Activated CD8-positive, alpha-beta memory T cell treated with anti-CD3 and anti-CD28 coated beads, Interleukin-2, amount 50 U/mL, for 4 hours (primary cell): ENCODE measurements at places on chromosomes 2 and 18.

- DNase-seq, result no peak
Measured at GRCh38 chr2:205898744-205899143, 187.2 kb downstream of the INO80D start.

- no peak for DNase-seq
Measured at GRCh38 chr2:127047054-127047453, 59.9 kb downstream of the BIN1 start.

GRCh38 chr2:120403676-120404075 lies 57.7 kb downstream of the INHBB start:
- DNase-seq, result no peak

GRCh38 chr2:107197594-107198294 lies 311.8 kb upstream of the ST6GAL2 start:
- DNase-seq, result no peak

DNA sequence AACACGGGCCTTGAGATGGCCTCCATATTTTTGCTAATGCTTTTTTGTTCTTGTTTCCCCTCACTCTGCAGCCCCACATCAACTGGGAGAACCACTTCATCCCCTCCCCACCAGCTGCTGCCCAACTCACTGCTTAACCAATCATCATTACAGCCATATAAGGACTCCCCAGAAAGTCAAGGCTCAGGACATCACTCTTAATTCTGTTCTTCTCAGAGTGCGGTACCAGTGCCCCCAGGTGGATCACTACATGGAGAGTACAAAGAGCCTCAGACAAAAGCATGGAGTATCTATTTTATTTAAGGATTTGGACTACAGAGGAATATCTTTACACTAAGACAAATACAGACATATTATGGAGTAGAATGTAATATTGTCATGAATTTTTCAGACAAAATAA lies 340.6 kb downstream of the PAX3 start:
- DNase-seq, result no peak

GRCh38 chr2:85723707-85724360 lies 29.7 kb downstream of the GNLY start:
- no peak for DNase-seq

DNA sequence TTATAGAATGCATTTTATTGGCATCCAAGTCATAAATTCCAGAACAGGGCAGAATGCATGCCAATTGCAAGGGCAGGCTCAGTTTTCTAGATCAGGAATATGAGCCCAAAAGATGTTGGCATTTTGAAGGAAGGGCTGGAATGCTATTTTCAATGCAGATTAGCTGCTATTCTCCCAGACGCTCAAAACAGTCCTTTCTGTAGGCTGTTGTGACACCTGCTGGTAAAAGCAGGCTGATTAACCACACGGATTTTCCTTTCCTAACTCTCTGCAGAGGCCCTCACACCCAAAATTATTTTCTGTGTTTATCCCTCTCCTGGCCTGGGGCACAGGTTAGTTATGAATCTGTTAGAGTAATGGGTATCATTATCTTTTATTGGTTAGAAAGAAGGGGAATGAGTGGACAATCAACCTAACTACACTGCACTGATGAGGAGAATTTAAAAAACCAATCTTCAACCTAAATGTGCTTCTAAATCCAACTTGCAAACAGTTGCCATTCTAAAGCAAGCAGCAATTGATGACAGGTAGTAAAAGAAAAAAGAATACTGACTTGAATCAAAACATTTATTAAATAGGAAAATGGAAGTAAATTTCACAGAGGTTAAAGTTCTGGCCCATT lies 94.0 kb downstream of the PLA2R1 start:
- DNase-seq, result peak; percentile 13

- DNase-seq, result no peak
Measured at GRCh38 chr18:58349650-58350049, 279.2 kb downstream of the ALPK2 start.

DNA sequence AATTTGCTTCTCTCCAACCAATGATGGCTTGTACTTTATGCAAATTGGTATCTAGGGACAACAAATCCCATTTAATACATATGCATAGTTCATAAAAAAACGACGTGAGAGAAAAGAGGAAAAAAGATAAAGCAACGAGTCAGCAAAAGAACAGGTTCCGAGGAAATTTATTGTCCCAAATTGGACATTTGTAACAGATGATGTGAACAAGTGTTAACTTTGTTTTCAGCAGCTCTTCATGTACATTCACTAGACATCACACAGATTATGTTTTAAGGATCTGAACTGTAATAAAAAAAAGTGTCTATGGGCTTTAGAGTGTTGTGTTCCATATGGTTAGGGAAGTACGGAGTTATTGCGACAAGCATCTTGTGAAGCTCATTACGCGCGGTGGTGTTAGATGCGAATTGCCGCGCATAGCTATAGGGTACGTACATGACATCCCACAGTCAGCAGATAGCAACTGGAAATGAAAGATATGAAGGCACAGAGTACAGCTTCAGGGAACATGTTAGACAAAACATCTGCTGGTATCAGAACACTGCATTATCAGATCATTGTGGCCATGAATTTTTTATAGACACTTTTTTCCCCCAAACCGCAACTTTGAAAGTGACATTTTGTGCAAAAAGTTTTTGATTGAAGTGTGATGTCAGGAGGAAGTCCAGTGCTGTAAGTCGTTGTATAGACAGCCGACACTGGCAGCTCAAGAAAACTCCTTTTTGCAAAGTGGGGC lies 1073.1 kb upstream of the FANCL start:
- no peak for DNase-seq

- no peak for DNase-seq
Measured at GRCh38 chr2:7190587-7191324, 273.5 kb downstream of the RNF144A start.

DNA sequence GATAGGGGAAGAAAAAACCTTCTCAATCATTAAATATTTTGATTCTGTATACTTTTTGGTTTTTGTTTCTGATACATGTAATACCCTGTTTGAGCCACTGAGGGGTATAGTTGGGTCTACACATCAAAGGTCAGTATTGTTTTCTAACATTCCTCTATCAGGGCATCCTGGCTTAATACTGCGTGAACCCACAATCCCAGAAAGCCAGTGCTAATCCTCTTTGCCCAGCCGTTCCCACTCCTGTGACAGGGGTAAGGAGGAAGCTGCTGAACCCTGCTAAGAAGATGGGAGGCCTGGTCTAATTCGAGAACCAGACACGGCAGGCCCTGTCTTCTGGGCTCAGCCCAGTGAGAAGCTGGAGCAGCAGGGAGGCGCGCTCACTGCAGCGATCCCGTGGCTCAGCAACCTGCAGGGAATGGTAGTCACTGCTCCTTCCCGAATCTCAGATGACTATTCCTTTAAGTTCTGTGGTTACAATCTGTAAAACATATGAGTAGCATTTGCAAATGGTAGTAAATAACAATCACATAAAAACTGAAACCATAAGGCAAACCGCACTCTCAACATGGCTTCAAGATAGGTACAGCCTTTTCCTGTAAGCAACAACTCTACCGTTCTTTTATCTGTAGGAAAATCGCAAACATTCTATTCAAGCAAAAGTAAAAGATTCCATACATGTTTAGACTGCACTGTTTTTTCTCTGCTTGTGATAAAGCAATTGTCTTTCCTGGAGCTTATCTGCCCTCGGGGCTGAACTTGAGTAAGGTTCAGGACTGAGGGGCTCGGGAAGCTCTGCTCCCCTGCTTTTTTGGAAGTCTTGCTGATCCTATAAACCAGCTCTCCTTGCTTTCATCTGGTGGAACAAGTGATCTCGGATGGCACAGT lies 87.0 kb downstream of the EPB41L3 start:
- DNase-seq, result no peak

DNA sequence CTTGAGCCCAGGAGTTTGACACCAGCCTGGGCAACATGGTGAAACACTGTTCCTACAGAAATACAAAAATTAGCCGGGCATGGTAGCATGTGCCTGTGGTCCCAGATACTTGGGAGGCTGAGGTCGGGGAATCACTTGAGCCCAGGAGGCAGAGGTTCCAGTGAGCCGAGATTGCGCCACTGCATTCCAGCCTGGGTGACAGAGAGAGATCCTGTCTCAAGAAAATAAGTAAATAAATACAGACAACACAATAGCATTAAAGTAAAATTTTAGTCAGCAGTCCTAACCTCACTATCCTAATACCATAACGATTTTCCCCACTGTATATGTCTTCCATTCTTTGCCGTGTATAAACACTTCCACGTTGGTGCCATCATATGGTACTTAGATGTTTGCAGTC lies 83.0 kb upstream of the MBOAT2 start:
- DNase-seq, result no peak

DNA sequence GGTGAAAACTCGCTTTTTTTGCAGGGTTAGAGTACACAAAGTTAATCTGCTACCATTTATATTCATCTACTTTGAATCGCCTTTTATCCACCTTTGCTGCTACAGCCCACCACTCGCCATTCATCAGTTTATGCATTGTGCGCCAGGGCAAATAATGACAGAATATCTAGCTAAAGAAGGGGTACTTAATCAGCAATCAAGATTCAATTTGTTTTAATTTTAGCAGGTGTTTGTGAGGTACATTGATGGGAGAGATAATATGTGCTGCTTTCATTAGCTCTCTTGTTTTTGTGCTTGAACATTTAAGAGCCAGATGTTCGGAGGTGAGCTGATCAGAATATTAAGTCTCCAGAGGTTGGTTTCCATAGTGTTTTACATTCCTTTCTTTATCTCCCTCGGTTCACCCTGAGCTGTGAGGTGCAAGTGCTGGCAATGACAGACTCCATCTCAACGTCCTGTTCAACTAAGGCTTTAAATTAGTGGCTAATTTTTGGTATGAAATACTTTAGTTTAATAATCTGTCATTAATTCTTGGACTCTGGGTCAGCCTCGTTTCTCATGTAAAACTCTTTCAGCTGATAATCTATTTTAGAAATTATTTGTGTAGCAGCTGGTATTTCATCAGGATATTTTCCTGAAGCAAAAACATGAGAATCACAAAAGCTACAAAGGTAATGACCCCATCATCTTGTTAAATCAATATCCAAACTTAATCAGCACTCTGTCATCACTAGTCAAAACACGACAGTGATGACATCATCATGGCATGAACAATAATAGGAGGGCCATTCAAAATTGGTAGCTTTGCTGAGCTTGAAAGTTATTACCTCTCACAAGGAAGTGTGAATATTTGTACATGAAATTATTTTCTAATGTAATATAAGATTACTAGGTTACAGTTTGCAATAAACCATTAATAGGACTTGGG lies 479.9 kb upstream of the FANCL start:
- DNase-seq, result no peak

GRCh38 chr18:3323900-3324299 lies 62.0 kb downstream of the MYL12B start:
- no peak for DNase-seq

DNA sequence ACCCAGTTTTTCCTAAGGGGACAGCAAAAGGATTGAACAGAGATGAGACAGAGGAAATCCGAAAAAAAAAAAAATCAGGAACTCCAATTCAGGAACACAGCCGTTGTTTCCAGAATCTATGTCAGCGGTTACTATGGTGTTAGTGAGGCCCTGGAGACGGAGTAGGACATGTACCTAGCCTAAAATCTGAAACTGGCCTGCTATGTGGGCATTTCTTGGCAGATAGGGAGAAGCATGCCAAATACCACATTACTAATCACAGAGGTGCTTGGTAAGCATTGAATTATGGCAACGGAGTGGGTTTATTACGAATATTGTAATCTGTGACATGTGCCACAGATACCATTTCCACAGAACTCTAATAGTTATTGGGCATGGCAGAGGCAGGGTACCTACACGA lies 530.6 kb downstream of the CCDC85A start:
- no peak for DNase-seq

DNA sequence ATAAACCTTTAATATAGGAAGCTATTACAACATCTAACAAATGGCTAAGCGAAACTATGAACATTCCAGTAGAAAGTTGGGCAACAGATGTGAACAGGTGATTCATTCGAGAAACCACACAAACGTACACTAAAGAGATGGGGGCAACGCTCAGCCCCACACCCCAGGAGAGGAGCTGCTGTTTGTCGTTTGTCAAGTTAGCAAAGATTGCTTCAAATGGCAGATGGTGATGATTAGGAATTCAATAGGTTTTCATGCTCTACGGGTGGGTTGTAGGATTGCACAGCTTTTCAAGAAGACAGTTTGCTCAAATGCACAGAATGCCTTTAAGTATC lies 154.7 kb upstream of the HDAC4 start:
- DNase-seq, result no peak

- DNase-seq, result no peak
Measured at GRCh38 chr18:39299152-39299551, 1733.6 kb upstream of the CELF4 start.

GRCh38 chr18:59986139-59986538 lies 86.3 kb downstream of the PMAIP1 start:
- DNase-seq, result no peak
